ENCODE measurements at places on chromosomes 1 and 21.

DNA sequence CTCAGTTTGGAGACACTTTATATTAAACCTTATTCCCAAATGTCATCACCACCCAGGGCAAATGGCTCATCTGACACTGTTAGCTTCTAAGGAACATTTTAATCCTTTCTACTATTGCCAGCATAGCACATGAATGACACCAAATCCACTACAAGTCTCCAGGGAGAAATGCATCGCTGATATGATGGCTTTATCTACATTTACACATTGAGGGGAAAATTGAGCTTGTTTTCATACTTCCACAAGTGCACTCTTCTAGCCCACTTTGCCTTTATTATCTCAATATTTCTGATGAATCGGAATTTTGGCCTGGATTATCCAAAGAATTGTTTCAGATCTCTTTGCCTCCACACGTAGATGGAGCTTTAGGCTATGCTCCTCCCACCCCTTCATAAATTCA, 75.4 kb downstream of the RUNX1 start:
- no peak for DNase-seq

GRCh38 chr1:32266921-32267591, 16.0 kb downstream of the LCK start:
- DNase-seq: no peak

DNA sequence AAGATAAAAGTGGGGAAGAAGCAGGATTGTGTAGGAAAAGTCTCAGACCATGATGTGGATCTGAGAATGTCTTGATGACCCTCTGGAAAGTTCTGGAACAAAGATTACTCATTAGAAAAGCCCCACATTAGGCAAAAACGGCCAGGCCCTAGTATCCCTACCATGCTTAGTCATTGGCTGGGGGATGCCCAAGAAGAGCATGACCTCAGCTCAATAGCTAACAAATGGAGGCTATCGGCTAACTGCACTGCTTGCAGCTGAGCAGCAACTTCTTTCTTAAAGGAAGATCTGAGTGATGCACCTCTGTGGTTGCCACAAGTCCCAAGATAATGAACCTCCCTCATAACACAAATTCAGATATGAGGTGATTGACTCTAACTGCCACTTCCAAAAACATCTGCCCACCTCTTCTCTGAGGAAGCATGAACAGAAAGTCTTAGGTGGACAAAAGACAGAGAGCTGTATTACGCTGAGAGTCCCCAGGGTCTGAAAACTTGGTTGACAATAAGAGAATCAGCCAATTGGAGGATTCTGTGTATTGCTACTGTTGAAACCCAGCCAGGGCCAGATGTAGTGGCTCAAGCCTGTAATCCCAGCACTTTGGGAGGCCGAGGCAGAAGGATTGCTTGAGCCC, 64.6 kb upstream of the AK4 start:
- no peak for DNase-seq

GRCh38 chr1:158638904-158639303, 33.8 kb downstream of the OR10Z1 start:
- no peak for DNase-seq

GRCh38 chr1:41171266-41171874, 70.7 kb downstream of the SCMH1 start:
- DNase-seq: no peak
